ENCODE measurements at places on chromosomes 4 and X. TPM values are rescaled to one million over a fixed set of nuclear protein-coding genes. Genes with fewer than 3 reads are reported as not detected.

The RAB41 gene
- not detected for total RNA-seq

The MGAT4D gene
- not detected for total RNA-seq

The MFAP3L gene
- 19.4 TPM for total RNA-seq

The LETM1 gene
- 120 TPM for total RNA-seq

The INTU gene
- 3.1 TPM for total RNA-seq

The F8A2 gene
- not detected for total RNA-seq

The USP17L28 gene
- total RNA-seq: not detected

The ACSL4 gene
- total RNA-seq: 196 TPM

The IL15 gene
- 3.3 TPM for total RNA-seq

The CEP44 gene
- total RNA-seq: 21.1 TPM

The TCEAL5 gene
- total RNA-seq: not detected

The TCEAL6 gene
- not detected for total RNA-seq

The PAGE2 gene
- not detected for total RNA-seq

Measured in regular cardiac myocyte (primary cell).